ENCODE measurements at places on chromosomes 3 and 15. TPM values are rescaled to one million over a fixed set of nuclear protein-coding genes. Genes with fewer than 3 reads are reported as not detected.

GRCh38 chr3:7646851-7647250 lies 785.9 kb downstream of the GRM7 start:
- DNase-seq, result no peak

DNA sequence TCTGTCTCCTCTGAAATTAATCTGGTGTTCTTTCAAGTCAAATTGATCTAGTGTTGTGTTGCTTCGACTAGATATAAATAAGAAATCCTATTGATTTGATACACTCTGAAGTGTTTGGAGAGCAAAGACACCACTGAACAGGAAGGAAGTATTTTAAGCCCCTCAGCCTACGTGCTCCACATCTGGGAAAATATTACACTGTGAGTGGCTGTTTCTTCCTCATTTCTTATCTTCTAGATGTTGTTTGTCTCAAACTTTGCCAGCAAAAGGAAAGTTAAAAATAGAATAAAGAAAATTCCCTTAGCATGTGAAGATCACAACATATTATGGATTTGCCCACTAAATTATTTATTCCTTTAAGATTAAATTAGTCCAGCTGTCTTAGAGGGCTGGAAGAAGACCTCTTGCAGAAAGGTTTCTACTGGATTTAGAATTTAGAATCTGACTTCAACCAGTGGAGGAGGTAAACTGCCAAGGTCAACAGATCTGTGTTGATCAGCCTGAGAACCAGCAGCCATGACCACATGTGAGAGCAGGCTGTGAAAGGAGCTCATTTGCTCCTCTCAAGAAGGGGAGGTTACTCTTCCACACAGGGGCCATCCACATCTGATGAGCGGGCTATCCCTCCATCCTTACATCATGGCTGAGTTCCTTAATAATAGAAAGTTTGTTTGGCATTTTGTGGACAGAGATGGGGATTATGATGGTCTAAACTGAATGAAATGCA lies 46.3 kb upstream of the ACKR4 start:
- no peak for DNase-seq

- no peak for DNase-seq
Observed at GRCh38 chr3:143326983-143327778, 207.6 kb downstream of the CHST2 start.

GRCh38 chr3:138365253-138365555 lies 16.8 kb downstream of the MRAS start:
- DNase-seq, result no peak

The AGTR1 gene
- total RNA-seq, result 8.0 TPM
